ENCODE measurements at places on chromosomes 16 and 17.
A peak's percentile ranks its signal among the peaks of the same experiment; 100 is the strongest.

GRCh38 chr16:17387256-17387655 lies 83.5 kb downstream of the XYLT1 start:
- no peak for DNase-seq

DNA sequence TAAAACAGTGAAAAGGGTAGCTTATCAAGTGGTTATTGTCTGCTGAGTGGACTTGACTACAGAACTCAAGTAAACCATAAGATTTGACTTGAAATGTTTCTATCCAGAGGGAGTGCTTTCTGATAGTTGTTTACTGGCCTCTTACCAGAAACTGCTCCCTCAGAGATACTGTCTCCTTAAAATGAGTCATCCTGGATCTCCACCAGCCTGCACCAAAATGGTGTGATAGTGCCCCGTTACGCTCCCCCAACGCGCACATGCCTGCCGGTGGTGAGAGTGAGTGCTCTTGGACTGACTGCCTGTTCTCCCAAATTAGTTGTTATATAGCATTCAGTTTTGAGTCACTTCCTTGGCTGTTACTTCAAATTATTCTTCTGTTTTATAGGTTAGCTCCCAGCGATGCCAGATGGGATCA lies 22.9 kb downstream of the PRCD start:
- DNase-seq, result no peak

- peak; percentile 24 for DNase-seq
Measured at GRCh38 chr17:1422885-1423284, 22.9 kb upstream of the YWHAE start.

DNA sequence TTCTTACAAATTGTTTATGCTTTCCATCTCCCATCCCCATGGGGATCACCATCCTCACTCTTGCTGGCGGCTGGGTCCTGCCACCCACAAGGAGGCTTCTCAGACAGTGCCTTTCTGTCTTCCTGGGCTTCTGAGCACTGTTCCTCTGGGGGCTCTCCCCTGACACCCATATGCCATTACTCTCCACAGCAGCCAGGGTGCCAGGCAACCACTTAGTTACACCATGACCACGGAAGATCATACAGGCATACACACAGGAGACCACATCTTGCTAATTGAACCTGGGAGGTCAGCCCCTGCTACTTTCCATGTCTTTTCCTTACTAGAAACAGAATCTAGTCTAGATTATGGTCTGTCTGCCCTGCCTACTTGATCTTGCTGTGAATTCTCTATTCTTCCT lies 27.7 kb upstream of the HS3ST2 start:
- DNase-seq, result no peak

- DNase-seq, result no peak
Measured at GRCh38 chr17:81158688-81159590, 6.4 kb upstream of the PVALEF start.

DNA sequence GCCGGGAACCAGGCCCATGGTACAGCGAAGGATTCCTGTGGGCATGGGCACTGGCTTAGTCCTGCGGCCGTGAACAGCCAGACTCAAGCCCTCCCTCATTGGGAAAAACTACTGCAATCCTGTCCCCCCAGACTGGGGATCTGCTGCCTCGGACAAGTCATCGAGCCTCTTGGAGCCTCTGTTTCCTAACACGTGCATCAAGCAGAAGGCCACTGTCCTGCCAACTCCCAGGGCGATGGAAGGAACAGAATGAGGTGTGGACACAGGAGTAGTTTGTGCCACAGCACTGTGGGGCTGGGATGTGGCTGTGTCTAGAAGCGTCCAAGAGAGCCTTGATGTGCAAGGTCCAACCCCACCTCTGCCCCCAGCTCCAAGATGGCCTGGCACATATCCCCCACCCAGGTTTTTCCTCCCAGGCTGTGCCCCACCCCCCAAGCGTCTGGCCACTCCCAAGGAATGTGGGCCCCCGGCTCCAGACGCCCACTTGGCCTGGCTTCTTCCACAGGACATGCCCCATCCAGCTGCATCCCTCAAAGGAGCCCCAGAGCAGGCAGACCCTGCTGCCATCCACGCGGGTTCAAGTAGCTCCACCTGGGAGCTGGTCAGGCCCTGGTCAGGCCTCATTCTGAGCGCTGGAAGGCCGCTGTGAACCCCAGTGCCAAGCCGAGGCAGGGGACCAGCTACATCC lies 3.4 kb downstream of the CAMKK1 start:
- DNase-seq, result no peak

DNA sequence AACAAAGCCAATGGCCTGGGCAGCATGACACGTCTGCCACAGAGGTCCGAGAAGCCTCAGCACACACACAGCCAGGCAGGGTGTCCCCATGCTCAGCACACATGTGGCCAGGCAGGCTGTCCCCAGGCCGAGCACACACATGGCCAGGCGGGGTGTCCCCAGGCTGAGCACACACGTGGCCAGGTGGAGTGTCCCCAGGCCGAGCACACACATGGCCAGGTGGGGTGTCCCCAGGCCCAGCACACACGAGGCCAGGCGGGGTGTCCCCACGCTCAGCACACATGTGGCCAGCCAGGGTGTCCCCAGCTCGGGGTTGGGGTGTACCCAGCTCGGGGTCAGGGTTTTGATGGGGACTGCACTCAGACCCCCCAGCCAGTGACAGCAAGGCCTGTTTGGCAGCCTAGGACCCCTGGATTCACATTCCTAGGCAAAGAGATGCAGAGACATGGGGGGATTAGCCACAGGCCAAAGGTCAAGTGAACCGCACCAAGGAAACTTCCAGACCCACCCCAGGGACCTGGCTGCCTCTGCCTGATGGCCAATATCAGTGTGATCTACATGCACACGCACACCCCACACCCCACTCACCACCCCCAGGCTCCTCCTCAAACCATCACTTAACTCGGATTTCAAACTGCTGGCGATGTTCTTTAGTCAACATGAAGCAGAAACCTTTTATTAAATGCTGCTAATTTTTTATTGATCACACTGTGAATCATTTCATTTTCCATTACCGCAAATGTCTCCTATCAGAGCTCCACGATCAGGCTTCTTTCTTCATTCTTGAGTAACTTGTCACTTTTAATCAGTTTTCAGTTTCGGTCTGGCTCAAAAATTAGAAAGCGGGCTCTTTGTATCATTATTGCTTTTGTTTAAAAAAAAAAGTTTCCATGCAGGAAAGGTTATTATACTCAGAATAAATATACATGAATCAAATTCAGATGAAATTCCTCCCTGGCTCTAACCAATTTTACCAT lies 111.4 kb downstream of the ZNF423 start:
- DNase-seq, result no peak

DNA sequence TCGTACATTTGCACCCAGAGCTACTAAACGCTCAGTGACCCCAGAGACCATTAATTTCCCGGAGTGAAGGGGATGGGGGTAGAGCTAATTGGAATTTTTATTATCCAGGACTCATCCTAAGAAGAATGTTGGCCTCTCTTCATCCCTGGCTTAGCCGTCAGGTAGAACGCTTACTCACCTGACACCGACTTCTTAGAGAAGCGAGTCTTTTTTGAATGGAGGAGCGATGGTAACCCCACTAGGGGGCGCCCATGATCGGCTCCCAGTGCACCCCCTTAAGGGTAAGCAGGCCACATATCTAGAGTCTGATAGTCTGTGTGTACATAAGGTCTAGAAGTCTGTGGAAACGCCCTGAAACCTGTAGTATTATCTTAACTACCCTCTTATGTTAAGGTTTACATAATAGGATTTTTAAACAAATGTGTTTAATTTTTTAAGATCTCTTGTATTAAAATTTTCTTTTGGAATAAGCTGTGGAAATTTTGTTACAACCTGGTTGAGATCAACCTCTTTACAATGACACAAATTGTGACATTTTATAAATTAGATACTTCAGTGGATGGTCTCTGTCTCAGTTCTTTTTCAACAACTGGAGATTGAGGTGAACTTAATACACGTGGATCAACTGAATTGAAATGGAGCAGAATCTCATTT lies 229.8 kb downstream of the CPPED1 start:
- DNase-seq, result no peak

- DNase-seq, result no peak
Measured at GRCh38 chr17:5019475-5019956, 15.7 kb downstream of the SLC52A1 start.

DNA sequence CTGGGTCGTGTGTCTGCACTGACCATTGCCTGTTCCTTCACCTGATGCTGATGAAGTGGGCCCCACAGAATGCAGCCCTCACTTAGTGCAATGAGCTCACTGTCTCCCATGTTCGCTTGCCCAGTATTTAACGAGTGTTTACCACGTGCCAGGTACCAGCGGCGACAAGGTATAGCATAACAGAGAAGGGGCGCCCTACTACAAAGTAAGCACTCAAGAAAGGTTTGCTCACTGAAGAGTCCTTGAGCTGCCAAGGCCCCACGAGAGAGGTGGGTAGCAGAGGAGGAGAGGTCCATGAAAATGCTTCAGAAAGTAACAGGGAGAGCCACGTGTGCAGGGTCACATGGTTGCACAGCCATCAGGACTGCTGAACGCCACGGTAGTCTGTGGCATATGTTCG lies 230.0 kb downstream of the NTN1 start:
- no peak for DNase-seq

- DNase-seq, result no peak
Measured at GRCh38 chr16:75241955-75242354, 9.5 kb downstream of the BCAR1 start.

GRCh38 chr17:77366558-77367245 lies 225.9 kb downstream of the SEC14L1 start:
- DNase-seq, result peak; percentile 82

DNA sequence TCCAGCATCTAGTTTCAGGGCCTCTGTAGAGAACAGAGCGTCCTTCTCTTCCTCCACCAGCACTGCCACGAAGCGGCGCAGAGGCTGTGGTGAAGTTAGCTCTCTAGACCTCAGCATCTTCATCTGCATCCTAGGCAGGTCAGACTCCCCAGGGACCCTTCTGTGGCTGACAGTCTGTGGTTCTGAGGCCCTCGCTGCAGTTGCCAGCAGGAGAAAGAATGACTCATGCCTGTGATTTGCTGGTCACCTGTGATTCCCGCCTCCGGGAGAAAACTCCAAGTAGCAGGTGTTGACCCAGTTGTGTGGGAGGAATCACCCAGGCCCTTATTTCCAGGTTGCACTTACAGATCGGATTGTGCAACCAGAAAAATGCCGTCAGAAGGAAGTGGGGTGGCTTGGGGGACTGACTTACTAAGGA lies 117.3 kb upstream of the CACNG5 start:
- DNase-seq, result no peak

DNA sequence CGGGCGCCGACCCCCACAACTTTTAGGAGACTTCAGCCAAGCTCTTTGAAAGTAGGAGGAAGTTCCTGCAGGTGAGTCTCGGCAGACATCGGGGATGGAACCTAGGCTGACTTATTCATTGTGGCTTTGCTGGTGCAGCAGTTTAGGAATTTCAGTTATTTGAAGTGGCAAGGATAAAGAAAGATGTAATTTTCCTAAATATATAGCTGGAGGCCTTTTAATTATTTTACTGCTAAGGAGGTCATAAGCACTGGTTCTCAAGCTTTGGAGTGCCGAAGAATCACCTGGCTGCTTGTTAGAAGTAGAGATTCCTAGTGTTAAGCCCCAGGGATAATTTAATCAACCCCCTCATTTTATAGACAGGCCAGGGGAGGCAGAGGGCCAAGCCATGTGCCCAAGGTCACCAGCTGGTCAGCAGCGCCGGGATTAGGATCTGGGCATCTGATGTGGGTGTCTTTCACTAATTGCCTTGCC lies 28.9 kb upstream of the BCAR1 start:
- no peak for DNase-seq

GRCh38 chr16:85594978-85595661 lies 18.0 kb upstream of the GSE1 start:
- no peak for DNase-seq

DNA sequence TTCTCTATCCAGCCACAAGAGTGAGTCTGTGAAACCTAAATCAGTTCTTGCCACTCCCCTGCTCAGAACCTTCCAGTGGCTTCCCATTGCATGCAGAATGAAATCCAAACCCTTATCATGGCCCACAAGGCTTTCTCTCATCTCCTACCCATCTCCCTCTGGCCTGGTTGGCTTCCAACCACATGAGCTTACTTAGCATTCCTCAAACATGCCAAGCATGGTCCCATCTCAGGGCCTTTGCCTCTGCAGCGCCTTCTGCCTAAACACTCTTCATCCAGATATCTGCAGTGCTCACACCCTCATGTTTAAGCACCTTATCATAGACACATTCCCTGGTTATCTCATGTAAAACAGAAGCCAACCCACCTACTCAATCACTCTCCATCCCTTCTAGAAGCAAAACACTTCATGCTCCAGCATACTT lies 15.5 kb downstream of the TK2 start:
- DNase-seq, result no peak

GRCh38 chr17:77233635-77234334 lies 93.0 kb downstream of the SEC14L1 start:
- no peak for DNase-seq

GRCh38 chr16:65095906-65096305 lies 26.0 kb downstream of the CDH11 start:
- DNase-seq, result no peak

GRCh38 chr16:26993511-26993910 lies 73.2 kb upstream of the C16orf82 start:
- no peak for DNase-seq

- no peak for DNase-seq
Measured at GRCh38 chr16:56331915-56332314, 93.4 kb downstream of the AMFR start.

- DNase-seq, result peak; percentile 77
Measured at GRCh38 chr17:69246726-69247375, 18.2 kb upstream of the ABCA10 start.

- DNase-seq, result no peak
Measured at GRCh38 chr16:47847220-47847970, 308.4 kb downstream of the ABCC12 start.

GRCh38 chr16:21150375-21151001 lies at the start of gene DNAH3:
DNAH3 (minus strand) TSS chr16:21150846; CDS start chr16:21150319, 527 bp downstream.
- peak; percentile 8 for DNase-seq

DNA sequence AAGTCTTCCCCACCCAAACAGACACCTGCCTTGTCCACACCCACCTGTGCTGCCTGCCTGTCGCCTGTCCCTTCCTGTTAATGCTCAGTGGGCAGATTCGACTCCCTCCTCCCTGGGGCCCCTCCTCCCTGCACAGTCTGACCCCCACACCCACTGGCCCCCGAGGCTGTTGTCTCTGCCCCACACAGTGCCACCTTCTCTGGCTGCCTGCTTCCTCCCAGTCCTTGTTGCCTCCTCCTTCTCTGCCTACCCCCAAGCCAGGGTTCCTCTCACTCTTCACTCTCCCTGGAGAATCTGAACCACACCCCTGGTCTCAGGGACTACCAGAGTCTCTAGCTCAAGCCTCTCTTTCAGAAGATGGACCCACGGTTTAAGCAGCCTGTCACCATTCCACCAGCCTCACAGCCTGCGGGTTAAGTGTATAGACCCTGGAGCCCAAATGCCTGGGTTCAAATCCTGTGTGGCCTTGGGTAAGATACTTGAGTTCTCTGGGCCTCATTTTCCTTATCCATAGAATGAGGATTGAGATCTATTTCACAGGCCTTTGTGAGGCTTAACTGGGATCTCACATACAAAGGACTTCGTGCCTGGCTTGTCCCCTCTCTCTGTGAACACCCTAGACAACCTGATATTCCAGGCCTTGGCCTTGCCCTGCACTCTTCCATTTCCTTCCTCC lies 3.8 kb upstream of the ARHGAP23 start:
- DNase-seq, result no peak

DNA sequence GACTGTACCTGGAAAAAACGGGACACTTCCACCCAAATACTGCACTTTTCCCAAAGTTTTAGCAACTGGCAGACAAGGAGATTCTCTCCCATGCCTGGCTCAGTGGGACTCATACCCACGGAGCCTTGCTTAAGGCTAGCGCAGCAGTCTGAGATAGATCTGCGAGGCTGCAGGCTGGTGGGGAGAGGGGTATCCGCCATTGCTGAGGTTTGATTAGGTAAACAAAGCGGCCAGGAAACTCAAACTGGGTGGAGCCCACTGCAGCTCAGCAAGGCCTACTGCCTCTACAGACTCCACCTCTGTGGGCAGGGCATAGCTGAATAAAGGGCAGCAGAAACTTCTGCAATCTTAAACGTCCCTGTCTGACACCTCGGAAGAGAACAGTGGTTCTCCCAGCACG lies 44.8 kb downstream of the UTP18 start:
- no peak for DNase-seq
